ENCODE measurements at places on chromosomes 7 and 10.

DNA sequence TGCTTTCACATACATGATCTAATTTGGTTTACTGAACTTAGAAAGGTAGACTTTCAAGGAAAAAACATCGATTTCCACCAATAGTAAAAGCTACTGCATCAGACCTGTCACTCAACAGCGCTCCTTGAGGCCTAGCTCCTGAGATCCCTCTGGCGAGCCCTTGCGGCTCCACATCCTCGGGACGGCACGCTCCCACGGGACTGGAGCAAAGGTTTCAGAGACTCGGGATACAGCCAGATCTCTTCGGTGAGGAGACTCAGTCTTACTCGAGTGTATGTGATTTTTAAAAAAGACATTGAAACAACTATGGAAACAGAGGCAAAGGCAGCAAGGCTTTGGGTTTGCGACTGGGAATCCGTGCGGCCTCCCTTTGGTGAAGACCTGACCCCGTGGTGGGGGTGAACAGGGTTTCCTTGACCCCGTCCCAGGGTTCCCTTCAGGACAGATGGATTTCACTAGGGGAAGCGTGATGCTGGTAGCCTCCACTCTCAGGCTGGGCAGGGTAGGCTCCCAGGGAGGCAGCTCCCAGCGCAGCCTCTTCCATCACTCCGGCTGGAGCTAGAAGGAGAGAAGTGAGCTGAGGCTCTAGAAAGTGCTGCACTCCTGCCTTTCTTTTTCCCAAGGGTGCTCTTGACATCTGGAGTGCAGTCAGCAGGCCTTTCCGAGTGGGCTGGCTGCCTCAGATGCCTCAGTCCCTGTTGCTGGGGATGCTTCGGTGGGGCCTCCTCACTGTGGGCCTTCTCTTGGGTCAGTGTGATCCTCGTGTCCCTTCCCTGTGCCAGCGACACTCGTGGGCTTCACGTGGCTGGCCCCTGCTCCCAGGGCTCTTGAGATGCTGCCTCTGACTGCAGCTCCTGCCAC lies 5.8 kb upstream of the ATP6V0E2 start:
- DNase-seq = no peak

DNA sequence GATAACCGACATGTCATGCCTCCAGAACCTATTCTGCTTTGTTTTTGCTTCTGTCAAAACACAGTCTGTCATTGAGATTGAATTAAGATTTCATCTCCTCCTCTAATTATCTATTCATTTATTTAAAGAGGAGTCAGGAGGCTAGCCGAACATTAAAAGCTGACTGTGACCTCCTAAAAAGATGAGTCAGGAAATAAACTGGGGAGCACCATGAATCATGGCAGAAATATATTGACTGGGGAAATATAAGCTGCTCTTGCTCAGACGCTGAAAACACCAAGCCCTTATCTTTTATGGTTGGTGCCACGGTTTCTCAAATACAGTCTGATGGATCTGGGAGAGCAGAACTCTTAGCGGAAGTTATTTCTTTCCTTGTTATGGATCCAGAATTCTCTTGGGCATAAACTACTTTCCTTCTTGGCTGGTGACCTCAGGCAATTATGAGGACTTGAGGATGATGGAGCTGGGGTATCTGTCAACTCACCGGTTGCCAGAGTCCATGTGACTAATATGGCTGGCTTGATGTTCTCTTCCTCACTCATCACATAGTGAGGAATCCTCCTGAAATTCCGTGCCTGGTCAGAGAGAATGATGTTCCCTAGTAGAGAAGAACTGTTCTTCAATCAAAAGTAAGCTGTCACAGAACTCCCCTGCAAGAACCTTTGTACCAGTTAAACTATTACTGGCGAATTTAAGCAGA lies 307.6 kb upstream of the PHYHIPL start:
- DNase-seq = no peak

DNA sequence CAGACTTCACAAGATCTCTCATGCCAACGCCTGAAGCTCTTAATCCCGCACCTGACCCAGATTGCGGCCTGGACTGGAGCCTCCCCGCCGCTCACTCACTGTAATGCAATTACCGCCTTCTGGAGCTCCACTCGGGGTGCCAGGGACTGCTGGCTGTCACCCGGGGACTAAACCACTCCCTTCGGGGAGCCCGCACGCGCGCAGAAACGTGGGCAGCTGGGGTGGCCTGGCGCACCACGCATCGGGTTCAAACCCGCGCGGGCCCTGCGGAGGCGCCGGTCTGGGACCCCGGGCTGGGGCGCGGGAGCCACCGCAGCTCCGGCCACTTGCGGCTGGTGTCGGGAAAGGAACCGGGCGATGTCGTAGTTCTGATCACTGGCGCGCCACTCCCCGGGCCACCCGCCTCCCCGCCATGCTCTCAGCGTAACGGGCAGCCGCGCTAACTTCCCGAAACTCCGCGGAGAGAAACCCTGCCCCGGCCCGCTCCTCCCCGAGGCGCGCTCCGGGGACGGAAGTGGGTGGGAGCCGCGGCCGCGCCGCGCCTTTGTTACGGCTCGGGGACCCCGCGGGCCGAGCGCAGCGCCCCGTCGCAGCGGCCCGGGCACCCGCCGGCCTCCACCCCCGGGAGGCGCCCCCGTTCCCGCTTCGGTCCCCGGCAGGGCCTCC lies 100.3 kb upstream of the SVIL start:
- DNase-seq = no peak

DNA sequence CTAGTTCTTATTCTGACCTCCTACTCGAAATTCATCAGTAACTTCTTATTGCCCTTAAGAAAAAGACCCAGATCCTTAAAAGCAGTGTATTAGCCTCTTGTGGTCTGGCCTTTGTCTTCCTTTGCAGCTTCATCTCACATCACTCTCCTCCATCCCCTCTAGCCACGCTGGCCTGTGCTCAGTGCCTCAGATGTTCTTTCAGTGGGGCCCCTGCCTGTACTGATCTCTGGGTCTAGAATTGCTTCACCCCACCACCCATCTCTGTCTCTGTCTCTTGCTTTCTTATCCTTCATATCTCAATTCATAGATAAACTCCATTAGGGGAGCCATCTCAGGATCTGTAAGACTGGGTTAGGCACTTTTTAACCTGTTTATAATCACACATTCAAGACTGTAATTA lies 1178.5 kb upstream of the C7orf33 start:
- no peak for DNase-seq

GRCh38 chr10:32372000-32372875 lies 25.3 kb upstream of the EPC1 start:
- no peak for DNase-seq
